ENCODE measurements at places on chromosomes 6 and 20.
A peak's percentile ranks its signal among the peaks of the same experiment; 100 is the strongest.

DNA sequence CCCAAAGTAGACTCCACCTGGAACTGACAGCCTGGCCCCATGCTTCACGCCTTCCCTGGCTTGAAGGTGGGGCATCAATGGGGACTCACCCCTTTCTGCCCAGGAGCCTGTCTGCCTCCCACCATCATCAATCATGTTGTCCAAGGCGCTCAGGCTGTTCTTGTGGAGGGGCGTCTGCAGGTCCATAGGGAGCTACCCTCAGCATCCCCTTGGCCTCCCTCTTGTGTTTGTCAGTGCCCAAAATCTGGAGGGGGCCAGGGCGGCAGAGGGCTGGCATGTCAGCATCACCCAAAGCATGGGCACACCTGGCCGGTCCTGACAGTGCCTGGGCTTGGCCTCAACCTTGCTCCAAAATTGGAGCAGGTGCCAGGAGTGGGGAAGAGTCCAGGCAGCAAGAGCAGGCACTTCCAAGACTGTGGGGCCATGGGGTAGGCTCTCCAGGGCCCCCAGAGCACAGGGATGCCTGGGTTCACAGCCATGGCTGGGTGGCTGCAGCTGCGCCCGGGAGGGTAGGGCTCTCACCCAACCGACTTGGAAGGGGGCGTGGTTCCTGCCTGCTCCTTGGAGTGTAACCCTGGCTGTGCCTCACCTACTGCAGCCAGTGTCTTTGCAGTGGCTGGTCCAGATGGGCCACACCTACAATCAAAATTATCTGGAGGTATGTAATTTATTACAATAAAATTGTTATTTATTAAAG lies 903.4 kb downstream of the EYS start:
- DNase-seq = no peak

- no peak for DNase-seq
Measured at GRCh38 chr6:33661106-33661838, 40.1 kb downstream of the ITPR3 start.

DNA sequence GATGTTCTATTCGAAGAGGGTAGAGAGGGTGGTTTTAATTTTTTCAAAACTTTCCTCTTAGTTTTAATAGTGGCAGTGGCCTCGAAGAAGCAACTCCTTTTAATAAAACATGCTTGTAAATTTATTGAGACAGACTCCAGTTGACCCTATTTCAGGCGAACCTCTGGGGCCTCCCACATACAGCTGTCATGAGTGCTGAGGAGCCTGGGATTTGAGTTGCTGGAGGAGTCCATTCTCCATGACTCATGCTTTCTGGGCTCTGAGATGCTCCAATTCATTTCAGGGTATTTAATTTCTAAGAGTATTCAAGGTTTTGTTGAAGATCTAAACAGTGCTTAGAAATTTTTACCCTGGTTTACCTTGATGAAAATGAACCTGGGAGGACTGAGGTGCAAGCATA lies 580.4 kb downstream of the CBLN4 start:
- no peak for DNase-seq

GRCh38 chr6:4603856-4604369 lies 172.3 kb upstream of the CDYL start:
- DNase-seq = no peak

- DNase-seq = no peak
Measured at GRCh38 chr6:114987281-114987680, 644.5 kb upstream of the HS3ST5 start.

- DNase-seq = no peak
Measured at GRCh38 chr6:129490521-129491255, 219.3 kb downstream of the ARHGAP18 start.

DNA sequence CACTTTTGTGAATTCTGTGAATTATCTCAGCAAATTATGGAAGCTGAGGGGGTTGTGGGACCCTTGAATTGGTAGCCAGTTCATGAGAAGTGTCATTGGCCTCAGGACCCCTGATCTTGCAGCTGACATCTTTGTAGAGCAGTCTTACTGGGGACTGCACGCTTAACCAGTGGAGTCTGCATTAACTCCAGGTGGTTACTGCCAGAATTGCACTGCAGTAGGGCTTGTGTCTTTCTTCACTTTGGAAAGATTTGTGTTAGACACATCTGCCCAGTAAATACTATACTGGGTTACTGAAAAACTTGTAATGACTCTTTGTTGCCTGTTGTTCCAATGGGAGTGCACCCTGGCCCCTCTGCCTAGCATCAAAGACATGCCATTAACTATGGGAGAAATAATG lies 21.2 kb upstream of the CDKN1A start:
- DNase-seq = no peak

- DNase-seq = no peak
Measured at GRCh38 chr6:73811706-73812105, 115.7 kb downstream of the CD109 start.

GRCh38 chr6:110053395-110054240 lies 75.5 kb downstream of the GPR6 start:
- DNase-seq = peak; percentile 70

GRCh38 chr6:70709826-70710225 lies 42.1 kb downstream of the SMAP1 start:
- DNase-seq = no peak

DNA sequence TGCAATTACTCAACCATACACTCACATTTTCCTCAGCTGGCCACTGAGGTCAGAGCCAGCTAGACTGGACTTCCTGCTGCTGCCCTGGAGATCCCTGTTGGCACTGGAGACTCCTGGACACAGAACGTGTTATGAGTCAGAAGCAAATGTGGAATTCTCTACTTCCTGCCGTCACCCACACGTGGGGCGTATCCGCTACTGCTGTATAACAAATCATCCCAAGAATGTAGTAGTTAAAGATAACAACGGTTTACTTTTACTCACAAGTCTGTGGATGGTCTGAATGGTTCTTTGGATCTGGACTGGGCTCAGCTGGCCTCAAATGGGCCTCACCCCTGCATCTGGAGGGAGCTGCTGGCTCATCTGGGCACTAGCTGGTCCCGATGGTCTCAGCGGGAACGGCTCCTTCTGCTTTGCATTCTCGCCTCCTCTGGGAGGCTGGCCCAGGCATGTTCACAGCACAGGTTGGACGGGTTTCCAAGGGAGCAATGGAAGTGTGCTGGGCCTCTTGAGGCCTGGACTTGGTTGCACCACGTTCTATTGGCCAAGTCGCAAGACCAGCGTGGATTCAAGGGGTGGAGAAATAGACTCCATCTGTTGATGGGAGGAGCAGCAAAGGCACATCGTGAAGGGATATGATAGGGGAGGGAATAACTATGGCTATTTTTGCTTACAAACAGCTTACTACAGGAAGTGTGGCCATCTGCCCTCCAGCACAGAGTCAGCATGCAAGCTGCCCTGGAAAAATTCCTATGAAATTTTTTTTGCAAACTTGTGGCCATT lies 118.5 kb downstream of the SNX5 start:
- no peak for DNase-seq

DNA sequence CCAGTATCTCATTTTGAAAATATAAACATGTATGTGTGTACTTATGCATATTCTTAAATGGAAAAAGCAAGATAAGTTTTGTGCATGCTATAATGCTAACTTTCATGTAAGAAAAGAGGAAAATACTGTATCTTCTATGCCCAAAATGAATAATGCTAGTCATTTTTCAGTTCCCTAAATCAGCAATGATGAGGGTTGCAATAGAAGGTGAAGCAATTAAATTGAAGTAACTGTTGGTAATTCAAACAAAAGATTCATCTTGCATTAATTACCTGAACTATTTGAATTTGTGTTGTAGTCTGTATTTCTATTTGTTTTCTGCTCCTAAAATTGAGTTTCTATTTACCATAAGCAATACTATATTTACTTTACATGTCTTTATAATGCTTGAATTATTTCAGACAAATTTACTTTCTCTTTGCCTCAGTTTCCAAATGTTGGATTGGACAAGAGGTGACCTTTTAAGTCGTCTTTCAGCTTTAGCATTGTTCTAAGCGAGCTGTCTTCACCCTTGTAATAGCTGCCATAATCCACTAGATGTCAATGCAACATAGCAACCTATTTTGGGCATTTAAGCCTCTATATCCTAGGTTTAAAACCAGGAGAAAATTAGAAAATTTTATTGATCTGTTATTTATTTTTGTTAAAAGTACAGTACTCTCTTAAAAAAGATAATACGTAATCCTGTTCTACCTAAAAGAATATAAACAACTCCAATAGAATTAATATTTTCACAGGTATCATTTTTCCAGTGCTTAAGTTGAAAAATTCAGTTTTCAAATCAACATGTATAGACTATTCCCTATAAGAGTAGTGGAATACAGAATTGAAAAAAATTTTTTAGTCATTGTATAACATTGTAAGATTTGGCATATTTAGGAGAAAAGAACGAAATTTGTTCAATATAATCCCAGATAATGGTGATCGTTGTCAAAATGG lies 52.3 kb upstream of the IFNGR1 start:
- DNase-seq = peak; percentile 49

GRCh38 chr20:33296206-33296605 lies 13.2 kb downstream of the BPIFB1 start:
- no peak for DNase-seq

DNA sequence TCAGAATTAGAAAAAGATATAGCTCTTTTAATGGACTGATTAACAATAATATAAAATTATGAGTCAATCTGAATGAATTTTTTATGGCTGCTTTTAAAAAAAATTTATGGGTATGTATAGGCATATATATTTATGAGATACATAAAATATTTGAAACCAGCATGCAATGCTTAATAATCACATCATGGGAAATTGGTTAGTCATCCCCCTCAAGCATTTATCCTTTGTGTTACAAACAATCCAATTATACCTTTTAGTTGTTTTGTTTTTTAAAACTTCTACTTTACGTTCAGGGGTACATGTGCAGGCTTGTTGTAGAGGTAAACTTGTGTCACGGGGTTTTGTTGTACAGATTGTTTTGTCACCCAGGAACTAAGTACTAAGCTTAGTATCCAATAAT lies 63.4 kb upstream of the HMGCLL1 start:
- DNase-seq = no peak

DNA sequence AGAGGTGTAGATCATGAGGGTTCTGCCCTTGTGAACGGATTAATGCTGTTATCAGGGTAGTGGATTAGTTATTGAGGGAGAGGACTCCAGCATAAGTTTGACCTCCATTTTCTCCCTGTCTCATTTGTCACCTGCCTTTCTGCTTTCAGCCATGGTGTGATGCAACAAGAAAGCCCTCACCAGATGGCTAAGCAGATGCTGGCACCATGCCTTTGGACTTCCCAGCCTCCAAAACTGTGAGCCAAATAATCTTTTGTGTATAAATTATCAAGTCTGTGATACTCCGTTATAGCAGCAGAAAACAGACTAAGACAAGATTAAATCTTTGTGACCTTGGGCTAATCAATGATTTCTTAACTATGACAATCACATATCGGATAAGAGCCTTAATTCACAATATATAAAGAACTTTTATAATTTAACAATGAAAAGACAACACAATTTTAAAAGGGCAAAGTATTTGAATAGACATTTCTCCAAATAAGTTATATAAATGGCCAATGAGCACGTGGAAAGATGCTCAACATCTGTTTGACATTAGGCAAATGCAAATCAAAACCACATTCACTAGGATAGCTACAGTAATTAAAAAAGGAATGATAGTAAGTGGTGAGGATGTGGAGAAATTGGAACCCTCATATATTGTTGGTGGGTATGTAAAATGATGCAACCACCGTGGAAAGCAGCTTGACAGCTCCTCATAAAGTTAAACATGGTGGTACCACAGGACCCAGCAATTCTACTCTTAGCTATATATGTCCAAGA lies 45.3 kb upstream of the IFNGR1 start:
- no peak for DNase-seq

DNA sequence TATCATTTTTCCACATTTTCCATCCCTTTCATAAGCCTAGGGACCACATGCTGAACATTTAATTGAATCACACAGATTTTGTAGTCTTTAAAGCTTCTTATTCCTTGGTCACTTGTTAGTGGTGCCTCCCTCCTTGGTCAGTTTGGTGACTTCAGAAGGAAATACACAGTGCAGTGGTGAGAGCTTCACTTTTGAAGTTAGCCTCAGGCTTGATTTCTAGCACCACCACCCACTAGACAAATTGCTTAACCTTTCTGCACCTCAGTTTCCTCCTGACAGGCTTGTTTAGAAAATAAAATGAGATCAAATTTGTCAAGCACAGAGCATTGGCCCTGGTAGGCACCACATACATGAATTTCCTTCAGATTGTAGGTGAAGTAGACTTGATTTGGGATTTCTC lies 91.7 kb downstream of the FOXO3 start:
- no peak for DNase-seq

DNA sequence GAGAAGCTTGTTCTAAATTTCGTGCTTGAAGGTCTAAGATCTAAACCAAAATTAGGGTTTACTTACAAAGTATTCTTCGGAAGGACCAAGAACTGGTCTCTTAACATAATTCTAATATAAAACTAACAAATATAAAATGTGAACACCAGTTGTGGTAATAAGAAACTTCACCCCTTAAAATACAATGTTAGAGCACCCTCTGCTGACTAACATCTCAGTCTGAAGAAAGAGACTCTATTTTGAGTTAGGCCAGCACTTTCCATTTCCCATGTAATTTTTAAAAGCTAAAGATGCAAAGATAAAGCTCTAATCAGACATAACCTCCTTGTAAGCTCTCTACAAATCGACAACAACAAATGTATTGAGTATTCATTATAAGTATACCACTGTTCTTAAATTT lies 24.6 kb downstream of the ATG5 start:
- no peak for DNase-seq

DNA sequence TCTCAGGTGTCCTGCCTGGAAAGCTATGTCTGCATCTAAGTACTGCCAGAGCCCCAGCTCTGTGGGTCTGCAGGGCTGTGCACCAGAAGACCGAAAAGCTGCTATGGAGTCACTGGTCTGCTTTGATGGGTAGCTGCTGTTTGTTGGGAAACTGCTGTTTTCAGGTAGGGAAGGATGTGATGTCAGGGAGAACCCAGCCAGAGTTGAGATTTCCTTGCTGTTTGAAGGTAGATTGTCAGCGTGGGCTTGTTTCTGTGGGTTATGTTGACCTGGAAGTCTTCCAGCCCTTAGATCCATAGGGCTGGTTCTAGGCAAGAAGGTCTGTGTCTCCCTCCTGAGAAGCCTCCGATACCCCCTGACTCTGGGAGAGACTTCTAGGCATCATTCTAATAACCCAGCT lies 12.2 kb upstream of the SHLD1 start:
- DNase-seq = no peak

DNA sequence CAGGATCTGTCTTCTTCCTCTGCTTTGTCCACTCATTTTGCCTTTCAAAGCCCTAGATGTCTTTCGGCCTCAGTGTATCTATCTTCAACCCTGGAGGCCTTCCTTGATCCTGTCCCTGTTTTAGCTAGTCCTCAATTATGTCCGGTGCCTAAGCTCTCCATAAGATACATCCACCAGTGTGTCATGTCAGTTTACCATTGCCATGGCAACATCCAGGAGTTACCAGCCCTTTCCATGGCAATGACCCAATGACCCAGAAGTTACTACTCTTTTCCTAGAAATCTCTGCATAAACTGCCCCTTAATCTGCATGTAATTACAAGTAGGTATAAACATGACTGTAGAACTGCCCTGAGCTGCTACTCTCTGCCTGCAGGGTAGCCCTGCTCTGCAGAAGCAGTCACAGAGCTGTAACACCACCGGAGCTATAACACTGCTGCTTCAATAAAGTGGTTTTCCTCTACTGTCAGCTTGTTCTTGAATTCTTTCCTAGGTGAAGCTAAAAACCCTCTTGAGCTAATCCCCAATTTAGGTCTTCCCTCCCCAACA lies 712.1 kb upstream of the AGPAT4 start:
- DNase-seq = no peak

- DNase-seq = no peak
Measured at GRCh38 chr6:18503206-18503592, 116.0 kb downstream of the RNF144B start.
